MM.1S (cell line): ENCODE measurements at places on chromosomes 12 and 14.

GRCh38 chr12:44848703-44849085, 27.4 kb downstream of the NELL2 start:
- peaks cover 19% of the 10 kb centered on the region for H3K4me1 ChIP-seq
- no peak for DNase-seq
- no peaks in the 10 kb centered on the region for H3K36me3 ChIP-seq
- H3K27ac ChIP-seq, result no peak overlapping the region

DNA sequence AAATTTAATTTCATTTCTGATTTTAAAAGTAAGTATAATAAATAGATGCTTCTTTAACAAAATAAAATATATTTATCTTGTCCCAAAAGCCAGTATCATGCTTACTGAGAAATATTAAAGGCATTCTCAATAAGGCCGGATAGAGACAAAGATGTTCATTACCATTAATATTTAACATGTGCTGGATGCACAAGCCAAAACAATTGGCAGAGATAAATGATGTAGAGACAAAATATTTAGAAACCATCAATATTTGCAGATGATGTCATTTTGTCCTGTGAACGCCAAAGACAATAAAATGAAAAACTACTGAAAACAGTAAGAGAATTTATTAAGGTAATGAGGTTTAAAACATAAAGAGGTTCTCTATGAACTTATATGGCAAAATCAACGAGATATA, 313.5 kb downstream of the ITPR2 start:
- H3K27ac ChIP-seq, result no peak overlapping the region
- H3K4me1 ChIP-seq, result no peaks in the 10 kb centered on the region
- no peak overlapping the region for H3K4me3 ChIP-seq
- no peaks in the 10 kb centered on the region for H3K36me3 ChIP-seq
- H3K27me3 ChIP-seq, result no peaks in the 10 kb centered on the region

GRCh38 chr14:75069121-75069810, at the start of gene ZC2HC1C:
Gene ZC2HC1C, plus strand, starts transcription at chr14:75069641. Its CDS starts 933 bp downstream, at chr14:75070574.
- H3K27ac ChIP-seq, result peak within 1 kb of the TSS; percentile 79
- peak; percentile 72 for DNase-seq
- H3K4me3 ChIP-seq, result peak within 1 kb of the TSS; percentile 71
- H3K36me3 ChIP-seq, result no peaks in the 10 kb centered on the region
- H3K27me3 ChIP-seq, result no peaks in the 10 kb centered on the region
- H3K4me1 ChIP-seq, result 0 out of 2 replicates have a peak, but pooled peaks cover 4% of the 10 kb centered on the region

- H3K36me3 ChIP-seq, result no peaks in the 10 kb centered on the region
- no peak overlapping the region for H3K27ac ChIP-seq
- H3K4me3 ChIP-seq, result no peak overlapping the region
- H3K4me1 ChIP-seq, result 0 out of 2 replicates have a peak, but pooled peaks cover 7% of the 10 kb centered on the region
Observed at GRCh38 chr14:29454026-29454693, 473.5 kb downstream of the PRKD1 start.
